ENCODE measurements at places on chromosomes 2 and 18.

- ATAC-seq = peak; percentile 77
Observed at GRCh38 chr2:18479947-18480369, 80.5 kb downstream of the RDH14 start.

- ATAC-seq = no peak
Observed at GRCh38 chr2:224688997-224689396, 27.2 kb downstream of the CCDC195 start.

DNA sequence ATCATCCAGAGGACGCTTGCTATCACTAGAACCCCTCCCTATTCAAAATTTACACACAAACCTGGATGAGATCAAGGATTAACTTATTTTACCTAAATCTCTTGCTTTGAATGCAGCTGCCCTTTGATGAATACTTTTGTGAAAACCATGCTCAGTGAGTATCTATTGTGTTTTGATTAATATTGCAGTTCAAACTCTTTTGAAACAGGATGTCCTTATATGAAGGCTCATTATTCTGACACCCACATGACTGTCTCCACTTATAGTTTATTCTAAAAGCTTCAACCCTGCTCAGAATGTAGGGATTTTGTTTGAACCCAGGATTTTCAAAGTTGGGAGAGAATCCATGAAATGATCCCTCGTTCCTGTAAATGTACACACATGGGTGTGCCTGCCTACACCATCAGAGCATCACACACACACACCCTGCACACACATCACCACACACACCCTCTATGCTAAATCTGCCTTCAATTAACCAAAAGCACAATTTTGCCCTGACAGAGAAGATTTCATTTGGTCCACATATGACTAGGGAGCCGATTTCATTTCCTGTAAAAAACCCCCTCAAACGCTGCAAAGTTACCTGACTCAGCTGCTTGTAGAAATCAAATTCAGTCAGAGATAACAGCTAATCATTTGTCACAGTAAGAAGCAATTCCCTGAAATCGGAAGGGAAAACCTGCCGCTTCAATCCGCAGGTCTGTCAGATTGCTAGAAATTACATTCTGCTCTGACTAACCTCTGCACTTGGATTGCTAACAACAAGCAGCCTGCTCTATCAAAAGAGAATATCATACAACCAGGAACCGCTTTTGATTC lies 65.2 kb downstream of the ZEB2 start:
- peak; percentile 49 for ATAC-seq

DNA sequence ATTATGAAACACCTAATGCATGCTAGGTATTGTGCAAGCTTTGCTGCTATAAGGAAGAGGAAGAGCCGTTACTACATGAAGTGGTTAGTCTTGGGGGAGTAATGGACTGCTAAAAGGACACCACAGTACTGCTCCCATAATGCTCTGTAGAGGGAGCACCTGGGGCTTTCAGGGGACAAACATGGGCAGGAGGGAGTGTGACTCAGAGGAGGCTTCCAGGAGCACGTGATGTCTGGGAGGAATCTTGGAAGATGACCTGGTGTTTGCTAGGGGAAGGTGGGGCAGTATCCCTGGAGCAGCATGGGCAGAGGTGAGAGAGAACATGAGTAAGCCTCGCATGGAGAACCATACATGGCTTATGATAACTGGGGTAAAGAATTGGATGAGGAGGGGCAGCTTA lies 18.8 kb downstream of the MAPK4 start:
- no peak for ATAC-seq

- no peak for ATAC-seq
Observed at GRCh38 chr2:64422466-64422865, 31.5 kb upstream of the LGALSL start.

DNA sequence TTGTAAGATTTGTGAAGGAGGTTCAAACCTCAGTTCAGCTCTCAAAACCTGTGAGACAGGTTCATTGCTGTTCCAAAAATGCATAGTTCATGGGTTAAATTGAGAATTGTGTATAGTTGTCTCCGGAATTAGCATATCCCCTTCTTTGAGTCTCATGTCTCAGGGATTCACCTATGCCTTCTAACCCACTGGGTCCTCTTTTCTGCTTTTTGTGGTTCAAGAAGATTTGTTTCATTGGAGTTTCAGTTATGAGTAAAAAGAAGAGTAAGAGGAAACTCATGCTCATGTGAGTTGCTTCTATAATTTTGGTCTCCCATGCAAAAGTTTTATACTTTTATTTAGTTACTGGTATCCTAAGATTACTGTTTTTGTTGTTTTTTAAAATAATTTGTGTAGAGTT lies 1219.8 kb upstream of the ZEB2 start:
- ATAC-seq = no peak

DNA sequence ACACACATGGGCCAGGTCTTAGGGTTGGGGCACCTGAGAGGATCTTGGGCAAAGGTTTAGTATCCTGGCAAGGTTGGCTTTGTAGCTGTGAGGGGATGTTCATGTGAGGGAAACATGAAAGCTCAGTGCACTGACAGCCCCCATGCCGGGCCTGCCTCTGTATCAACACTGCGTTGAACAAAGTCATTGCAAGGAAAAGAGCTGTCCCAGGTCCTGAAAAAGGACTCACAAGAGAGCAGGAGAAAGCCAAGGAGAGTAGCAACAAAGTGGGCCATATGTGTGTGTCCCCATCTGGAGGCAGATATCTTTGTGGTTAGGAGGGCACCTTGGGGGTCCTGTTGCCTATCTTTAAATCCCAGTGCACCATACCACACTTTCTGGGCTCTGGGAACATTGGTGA lies 237.8 kb upstream of the THSD7B start:
- ATAC-seq = no peak

- ATAC-seq = no peak
Observed at GRCh38 chr18:49175071-49175470, 224.3 kb upstream of the SMAD7 start.

- no peak for ATAC-seq
Observed at GRCh38 chr2:45040786-45041185, 31.5 kb upstream of the SIX2 start.

DNA sequence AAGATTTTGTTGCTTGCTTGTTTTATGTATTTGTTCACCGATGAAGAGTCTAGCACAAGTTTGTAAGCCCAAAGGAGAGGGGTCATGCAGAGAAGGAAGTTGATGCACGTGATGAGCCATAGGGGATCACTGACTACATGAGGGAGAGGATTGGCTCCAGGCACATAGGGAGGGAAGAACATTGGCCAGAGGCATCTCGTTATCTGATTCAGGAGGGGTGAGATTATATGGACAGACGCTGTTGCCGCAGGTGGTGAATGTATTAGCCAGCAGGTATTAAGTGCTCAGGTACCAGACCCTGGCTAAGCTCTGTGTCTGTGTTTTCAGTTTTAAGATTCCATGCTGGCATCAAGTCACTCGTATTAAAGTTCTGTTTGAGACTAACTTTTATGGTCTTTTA lies 91.8 kb upstream of the CHST9 start:
- no peak for ATAC-seq

DNA sequence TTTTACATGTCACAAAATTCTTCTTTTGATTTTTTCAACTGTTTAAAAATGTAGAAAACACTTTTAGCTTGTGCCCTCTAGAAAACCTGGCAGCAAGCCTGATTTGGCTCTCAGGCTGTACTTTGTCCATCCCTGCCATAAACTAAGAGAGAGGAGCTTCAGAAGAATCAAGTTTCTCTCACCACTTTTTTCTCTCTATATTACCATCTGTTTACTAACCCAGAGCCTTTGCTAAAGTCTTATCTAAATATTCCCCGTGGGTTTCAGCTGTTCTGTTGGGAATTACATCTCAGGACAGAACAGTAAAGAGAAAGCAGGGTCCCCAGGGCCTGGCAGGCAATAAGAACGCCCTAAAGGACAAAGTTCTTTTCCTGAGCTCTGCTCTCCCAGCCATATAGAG lies 409.1 kb upstream of the CRIM1 start:
- ATAC-seq = no peak

DNA sequence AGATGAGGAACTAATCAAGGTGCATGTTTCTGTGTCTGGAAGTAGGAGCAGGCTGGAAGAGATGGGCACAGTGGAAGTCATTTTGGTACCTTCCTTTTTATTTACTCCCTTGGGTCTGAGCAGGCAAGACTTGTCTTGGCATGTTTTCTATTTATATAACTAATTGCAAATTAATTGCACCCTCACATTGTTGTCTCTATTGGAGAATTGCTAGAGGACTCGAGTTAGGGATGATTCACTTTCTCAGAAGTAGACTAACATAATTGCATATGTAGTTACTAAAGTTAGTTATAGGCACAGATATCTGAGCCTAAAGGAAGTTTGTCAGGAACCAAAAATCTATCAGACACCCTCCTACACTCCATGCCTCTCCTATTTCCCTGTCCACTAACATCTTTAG lies 92.8 kb upstream of the NRP2 start:
- ATAC-seq = no peak

DNA sequence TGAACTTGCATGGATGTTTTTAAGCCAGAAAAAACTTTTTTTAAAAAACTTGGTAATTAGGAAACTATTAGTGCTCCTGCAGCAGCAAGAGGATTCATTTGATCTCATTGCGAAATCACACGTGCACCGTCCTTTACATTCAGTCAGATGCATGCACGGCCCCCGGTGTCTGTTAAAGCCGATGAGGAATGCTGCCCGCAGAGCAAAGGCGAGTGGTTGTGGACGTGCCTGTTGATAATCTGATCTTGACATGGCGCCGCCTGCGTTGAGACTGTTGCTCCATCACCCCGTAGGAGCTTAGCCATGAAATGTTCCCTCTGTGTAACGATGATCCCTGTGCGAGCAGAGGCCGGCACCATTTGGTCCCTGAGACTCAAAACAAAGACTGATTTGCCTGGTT lies 300.0 kb downstream of the GBX2 start:
- no peak for ATAC-seq

DNA sequence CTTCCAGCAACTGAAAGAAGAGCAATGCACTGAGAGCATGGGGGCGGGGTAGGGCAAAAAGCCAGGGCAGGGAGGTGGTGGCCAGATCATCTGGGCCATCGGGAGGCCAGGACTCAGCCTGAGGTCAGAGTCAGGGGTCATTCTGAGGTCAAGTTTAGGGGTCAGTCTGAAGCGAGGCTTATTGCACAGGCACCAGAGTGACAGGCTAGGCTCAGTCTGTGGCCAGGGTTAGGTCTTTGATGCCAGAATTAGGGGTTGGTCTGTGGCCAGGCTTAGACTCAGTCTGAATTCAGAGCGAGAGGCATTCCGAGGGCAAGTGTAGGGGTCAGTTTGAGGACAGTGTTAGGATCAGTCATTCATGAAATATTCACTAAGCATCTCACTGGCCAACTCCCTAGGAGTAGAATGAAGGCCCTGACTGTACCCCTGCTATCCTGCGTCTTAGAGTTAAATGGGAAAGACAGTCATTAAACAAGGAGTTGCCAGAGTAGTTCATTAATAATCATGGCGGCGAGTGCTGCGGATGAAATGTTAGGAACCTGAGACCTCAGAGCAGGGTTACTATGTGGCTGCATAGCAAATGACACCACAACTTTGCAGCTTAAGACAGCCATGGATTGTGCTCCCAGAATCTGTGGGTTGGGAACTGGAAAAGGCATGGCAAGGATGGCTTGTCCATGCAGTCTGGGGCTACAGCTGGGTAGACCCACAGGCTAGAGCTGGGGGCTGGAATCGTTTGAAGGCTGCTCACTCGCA lies 198.7 kb downstream of the CYP26B1 start:
- ATAC-seq = no peak
